ENCODE measurements at places on chromosomes 1 and 21.

DNA sequence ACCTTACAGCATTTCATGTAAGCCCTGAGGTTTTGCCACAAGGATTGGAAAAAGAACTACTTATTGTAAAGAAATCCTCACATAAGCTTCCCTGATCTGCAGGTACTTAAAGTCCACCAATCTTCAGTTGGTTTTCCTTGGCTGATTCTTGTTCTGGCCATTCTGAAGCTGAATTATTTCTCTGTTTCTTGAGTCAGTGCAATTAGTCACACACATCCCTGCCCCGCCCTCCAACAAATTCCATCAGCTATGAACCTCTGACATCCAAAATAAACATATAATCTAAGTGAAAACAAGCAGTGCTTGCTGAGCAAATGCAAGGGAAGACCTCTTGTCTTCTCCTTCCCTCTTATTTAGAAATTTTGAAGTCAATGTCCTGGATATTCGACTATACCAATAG, 8.2 kb upstream of the FNDC7 start:
- no peak for DNase-seq

DNA sequence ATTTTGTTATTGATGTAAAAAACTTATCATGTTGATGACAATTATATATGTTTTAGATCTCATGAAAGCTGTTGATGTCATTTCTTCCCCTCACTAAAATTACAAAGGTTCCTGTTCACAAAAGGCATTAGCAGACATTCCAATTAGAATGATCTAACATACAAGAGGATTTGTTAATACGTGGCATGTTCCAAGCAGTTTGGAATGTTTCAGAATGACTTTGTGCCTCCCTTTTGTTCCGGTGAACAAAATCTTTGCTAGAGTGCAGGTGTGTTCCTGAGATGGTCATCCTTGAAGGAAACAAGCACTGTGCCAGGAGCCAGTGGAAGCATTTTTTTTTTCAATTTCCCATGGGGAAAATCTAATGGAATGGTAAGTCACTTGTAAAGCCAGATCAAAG, 108.0 kb upstream of the KCTD3 start:
- no peak for DNase-seq

- DNase-seq, result no peak
Measured at GRCh38 chr1:192747943-192748342, 60.9 kb upstream of the RGS2 start.

- no peak for DNase-seq
Measured at GRCh38 chr1:24822887-24823286, 77.6 kb downstream of the CLIC4 start.

DNA sequence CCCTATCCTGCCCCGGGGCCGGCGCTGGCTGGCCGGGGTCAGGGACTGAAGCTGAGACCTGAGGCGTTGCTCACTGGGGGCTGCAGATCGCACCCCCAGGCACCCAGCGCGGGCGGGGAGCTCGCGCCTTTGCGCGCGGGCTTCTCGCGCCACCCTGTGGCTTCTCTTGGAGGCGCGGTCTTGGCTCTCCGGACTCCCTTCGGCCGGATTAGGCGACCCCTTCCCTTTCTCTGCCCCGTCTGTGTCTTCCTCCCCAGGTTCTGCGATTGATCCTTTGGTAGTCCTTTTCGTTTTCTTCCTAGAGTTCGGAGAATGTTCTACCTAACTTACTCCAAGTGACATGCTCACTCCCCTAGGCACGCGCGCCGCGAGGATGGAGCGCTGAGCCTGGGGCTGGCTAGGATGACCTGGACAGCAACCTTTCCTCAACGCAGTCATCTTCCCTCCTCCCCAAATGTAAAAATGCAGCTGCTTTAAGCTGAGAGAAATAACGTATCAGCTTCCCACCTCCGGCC, 495 bp upstream of the NTRK1 start:
- peak; percentile 66 for DNase-seq

Measured in activated CD4-positive, alpha-beta memory T cell treated with anti-CD3 and anti-CD28 coated beads for 36 hours (primary cell).